ENCODE measurements at places on chromosomes 4 and X.

DNA sequence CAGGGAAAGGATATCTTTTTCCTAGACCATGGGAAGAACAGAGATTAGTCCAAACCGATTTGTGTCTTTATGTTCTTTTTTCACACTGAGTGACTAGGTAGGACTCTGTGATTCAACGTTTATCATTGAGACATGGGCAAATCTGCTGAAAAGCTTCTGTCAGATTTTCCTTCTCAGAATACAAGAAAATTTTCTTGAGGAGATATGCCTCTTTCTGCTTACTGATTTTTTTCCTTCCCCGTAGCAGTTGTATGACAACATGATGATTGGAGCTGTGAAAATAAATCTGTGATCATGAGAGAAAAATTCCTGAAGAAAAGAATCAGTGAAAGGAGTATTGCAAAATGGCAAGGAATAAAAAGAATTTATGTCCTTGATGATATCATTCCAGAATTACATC is 130.6 kb upstream of the FAT4 start:
- DNase-seq, result no peak

DNA sequence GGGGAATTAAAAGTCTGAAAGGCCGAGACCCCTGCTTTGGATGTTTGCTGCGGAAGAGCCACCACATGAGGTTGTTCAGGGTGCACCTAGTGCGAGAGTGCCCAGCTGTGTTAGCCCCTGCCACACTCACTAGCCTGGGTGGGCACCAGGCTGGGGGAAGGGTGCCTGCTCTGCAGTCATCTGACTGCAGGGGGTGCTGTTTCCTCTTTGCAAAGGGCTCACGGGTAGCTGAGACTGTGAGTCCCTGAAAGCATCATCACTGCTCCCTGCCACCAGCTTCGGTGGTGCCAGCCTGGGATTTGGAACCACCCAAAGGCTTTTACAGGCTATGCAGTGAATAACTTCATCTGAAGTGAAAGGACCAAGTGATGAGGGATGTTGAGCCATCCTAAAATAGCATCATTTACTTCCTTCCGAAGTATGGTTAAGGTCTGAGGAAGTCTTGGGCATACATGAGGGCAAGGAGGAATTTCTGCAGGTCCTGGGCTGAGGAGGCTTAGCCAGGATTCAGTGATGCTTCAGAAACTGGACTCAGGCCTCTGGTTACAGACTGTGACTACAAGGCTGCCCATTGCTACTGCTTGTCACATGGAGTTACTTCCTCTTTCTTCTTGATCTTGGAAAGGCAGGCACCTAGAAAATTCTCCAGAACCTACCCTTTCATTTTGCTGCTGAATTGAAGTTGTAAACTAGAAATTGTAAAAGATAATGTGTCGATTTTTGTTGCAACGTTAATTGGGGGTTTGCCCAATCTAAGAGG is 293.2 kb upstream of the PRPS2 start:
- no peak for DNase-seq

DNA sequence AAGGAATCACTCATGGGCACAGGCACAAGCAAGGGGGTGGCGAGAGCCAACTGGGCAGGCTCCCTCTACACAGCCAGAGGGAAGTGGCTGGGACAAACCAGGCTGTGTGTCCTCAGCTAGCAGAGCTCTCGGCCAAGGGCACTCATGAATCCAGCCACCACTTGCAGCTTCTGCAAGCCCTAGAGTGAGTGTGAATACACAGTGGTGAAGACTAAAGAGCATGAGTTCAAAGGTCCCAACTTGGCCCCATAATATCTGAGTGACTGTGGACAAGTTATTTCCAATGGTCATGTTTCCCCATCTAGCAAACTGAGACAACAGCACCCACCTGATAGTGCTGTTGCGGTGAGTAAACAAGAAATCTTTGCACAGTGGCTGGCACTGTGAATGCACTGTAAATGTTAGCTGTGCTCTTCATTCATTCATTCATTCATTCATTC is 51.7 kb downstream of the ADGRG2 start:
- DNase-seq, result no peak

DNA sequence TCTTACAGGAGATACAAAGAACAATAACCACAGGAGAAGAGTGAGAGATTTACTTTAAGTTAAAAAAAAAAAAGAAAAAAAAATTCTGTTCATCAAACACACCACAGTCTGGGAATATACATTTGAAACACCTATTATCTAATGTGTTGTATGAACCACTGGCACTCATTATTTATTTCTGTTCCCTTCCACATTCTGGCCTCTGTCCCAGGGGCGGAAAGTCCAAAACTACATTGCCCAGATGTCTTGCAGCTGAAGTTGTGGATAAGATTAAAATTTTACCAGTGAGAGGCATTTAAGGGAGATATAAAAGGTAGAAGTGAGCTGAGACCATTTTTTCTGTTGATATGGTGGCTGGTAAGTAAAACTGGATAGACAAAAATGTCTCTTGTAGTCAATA is 56.2 kb downstream of the SCLT1 start:
- no peak for DNase-seq

DNA sequence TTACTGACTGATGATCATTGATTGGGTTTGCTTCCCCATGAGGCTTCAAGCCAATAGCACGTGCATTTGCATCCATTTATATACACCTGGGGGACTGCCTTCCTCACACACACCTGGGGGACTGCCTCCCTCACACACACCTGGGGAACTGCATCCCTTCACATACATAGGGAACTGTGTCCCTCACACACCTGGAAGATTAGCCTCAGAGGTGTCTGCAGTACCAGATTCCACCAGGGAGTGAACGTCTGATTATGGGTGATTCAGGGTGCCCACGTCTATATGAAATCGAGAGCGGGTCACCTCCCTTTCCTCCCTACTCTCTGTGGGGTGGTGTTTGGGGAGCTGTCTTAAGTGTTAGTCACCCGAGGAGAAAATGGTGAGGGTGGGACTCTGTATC is 16.9 kb downstream of the CD99 start:
- DNase-seq, result no peak

- no peak for DNase-seq
These were observed 19.1 kb upstream of the KIAA0232 start for GRCh38 chr4:6763330-6763851.

- no peak for DNase-seq
These were observed 579 bp upstream of the GABRA2 start for GRCh38 chr4:46390355-46391058.

- DNase-seq, result no peak
These were observed 90.5 kb downstream of the ELOVL6 start for GRCh38 chr4:110107866-110108265.

DNA sequence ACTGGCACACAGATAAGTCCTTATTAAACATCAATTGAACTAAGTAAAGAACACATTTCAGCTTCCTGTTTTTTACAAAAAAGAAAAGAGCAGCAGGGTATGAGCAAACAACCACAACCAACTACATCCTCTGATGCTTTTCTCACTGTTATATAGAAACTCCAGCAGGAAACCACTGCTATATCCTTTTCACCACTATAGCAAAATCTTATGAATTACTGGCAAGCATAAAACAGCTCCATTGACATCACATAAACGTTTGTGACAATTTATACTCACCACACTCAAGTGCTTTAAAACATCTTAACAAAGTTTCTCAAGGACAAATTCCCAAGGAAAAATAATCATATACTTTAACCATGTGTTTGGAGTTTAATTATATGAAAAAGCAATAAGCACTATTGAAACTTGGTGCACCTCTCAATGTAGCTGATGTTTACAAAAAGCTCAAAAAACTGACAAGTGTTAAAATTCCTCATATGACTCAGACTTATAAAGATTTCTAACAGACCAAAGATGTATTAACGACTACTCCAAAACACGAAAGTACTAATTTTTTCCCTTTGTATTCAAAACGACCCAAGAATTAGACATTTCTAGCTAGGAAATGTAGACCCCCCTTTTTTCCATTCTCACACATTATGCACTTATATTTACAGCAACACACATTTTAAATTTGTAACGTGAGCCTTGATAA is 12.9 kb downstream of the GPRIN3 start:
- DNase-seq, result no peak

- DNase-seq, result no peak
These were observed 125.1 kb upstream of the FRMPD4 start for GRCh38 chrX:12013211-12013618.

DNA sequence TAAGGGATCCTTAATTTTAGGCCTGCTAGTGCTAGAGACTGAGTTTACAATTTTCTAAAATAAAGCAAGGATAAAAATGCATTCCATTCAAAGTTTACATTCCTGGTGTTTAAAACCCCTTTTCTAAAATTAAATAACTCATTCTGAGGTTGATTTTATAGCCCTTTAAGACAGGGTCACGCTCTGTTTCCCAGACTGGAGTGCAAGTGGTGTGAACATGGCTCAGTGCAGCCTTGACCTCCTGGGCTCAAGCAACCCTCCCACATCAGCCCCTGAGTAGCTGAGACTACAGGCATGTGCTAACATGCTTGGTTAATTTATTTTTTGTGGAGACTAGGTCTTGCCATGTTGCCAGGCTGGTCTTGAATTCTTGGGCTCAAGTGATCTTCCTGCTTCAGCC is 6.8 kb upstream of the CDKL2 start:
- DNase-seq, result no peak

- DNase-seq, result no peak
These were observed 60.5 kb upstream of the TRIM2 start for GRCh38 chr4:153143527-153144348.

DNA sequence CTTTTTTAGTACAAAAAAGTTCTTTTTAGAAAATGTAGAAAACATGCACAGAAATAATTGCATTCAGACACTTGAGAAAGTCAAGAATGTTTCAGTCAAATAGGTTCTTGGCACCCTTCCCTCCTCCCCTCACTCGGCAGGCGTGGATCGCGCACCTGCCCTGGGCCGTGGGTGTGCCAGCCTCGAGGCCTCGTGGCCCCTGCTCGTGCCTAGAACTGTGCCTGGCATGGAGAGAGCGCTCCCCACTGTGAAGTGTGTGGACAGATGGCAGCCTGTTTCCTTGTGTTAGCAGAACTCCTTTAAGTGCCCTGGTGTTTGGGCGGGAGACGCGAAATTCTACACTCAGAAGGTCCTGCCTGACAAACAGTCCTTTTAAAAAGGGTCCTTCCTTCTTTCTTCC is 14.7 kb downstream of the RGS12 start:
- DNase-seq, result no peak

- no peak for DNase-seq
These were observed 28.2 kb downstream of the FGFBP1 start for GRCh38 chr4:15910155-15910940.

DNA sequence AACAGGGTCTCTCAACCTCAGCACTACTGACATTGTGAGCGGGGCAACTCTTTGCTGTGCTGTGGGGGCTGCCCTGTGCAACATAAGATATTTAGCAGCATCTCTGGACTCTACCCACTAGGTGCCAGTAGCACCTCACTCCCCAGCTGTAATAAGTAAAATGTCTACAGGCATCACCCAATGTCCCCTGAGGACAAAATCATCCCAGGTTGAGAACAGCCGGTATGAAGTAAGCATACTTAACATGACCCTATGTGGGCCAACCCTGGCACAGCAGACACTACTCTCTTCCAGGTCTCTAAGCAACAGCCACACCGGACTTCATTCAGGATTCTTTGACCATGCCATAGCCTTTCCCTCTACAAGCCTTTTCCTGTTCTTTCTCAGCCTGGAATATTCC is 10.5 kb upstream of the MGST2 start:
- no peak for DNase-seq

GRCh38 chrX:153907456-153907855 is 3.0 kb downstream of the AVPR2 start:
- DNase-seq, result no peak

DNA sequence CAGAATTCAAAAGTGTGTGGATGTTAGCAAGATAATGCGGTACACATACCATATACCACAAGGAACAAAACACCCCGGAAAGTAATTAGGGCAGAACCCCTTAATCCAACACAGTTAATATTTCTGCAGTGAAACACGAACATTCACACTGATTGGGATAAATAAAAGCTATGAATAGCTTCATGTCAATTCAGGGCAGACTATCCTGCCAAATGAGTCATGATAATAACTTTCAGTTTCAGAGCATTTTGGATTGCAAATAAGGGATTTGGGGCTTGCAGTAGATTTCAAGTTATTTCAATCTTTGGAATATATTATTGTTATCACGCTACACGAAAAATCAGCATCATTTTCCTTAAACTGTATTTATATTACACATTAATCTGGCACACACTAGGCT is 24.3 kb downstream of the IRF2 start:
- no peak for DNase-seq

GRCh38 chr4:86664959-86665358 is 70.8 kb downstream of the PTPN13 start:
- DNase-seq, result no peak

GRCh38 chr4:40170588-40170987 is 26.2 kb upstream of the RHOH start:
- DNase-seq, result no peak

DNA sequence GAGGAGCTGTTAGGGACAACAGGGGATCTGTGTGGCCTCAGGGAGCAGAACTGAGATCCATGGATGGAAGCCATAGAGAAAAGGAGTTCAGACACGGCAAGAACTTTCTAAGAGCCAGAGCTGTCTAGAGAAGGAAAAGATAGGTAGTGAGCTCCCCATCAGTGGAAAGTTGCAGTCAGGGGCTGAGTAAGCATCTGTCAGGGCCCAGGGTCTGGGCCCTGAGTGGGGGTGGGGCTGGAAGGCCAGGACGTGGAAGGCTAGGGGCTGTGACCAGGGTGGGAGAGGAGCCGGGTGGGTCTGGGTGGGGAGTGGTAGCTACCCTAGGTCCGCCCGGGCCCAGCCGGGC is 324 bp upstream of the MSN start:
- DNase-seq, result no peak

GRCh38 chr4:5884796-5885195 is 8.1 kb downstream of the CRMP1 start:
- DNase-seq, result no peak

DNA sequence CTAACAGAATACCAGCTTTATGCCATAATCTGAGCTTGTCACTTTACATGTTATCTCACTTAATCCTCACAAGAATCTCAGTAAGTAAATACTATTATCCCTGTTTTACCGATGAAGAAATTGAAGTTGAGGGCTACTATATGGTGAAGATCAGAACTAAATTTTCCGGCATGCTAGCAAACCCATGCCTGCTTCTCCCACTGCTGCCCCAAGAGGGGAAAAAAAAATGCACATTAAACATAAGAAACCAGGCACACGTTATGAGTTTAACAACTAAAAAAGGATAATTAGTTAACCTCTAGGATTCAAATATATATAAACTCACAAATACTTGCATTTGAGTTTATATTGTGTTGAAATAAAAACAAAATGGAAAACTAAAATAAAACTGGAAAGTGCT is 10.8 kb downstream of the SLC10A7 start:
- DNase-seq, result no peak

Data from GOT3 (cell line).